ENCODE measurements at places on chromosomes 2 and 18. TPM values are rescaled to one million over a fixed set of nuclear protein-coding genes. Genes with fewer than 3 reads are reported as not detected.

ALPI gene
- total RNA-seq, result not detected

GBX2 gene
- 0.49 TPM for total RNA-seq

DGUOK gene
- 39.1 TPM for total RNA-seq

ABCA12 gene
- 0.99 TPM for total RNA-seq

ARHGAP15 gene
- total RNA-seq, result 20.8 TPM

OSBPL6 gene
- total RNA-seq, result 10.1 TPM

NDUFV2 gene
- 132 TPM for total RNA-seq

ROCK1 gene
- total RNA-seq, result 88.6 TPM

RAB6C gene
- 0.44 TPM for total RNA-seq

M1AP gene
- 0.44 TPM for total RNA-seq

ABCG8 gene
- 0.27 TPM for total RNA-seq

MALT1 gene
- total RNA-seq, result 76.1 TPM

CCDC141 gene
- 19.2 TPM for total RNA-seq

GKN2 gene
- not detected for total RNA-seq

ESPNL gene
- total RNA-seq, result 1.2 TPM

C2orf42 gene
- total RNA-seq, result 30.4 TPM

AQP4 gene
- 3.2 TPM for total RNA-seq

NFATC1 gene
- 11.7 TPM for total RNA-seq

FARP2 gene
- 58.5 TPM for total RNA-seq

PARD6G gene
- 12.5 TPM for total RNA-seq

Measured in camera-type eye (tissue), 1 donor.